ENCODE measurements at places on chromosomes 3 and 15.

DNA sequence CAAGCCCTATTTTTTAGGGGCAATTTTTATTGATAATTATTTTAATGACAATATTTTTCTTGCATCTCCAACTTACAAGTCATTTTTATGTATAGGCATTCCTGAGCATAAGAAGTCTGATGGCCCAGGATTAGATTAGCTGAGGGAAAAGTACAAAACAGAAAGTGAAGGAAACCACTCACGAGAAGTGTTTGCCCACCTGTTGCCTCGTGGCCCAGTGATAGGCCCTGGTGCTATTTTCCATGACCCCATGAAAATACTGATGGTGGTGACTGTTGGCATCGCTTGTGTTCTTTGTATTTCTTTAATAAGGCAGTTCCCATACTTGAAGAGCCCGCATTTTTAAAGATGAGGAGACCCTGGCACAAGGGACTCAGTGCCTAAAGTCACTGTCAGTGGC is 7.9 kb upstream of the LMCD1 start:
- DNase-seq: no peak

GRCh38 chr3:127760361-127760760 is 62.0 kb downstream of the MGLL start:
- no peak for DNase-seq

GRCh38 chr3:79230266-79230665 is 537.5 kb downstream of the ROBO1 start:
- DNase-seq: no peak

GRCh38 chr3:151879679-151880415 is 6.4 kb downstream of the SUCNR1 start:
- DNase-seq: no peak

DNA sequence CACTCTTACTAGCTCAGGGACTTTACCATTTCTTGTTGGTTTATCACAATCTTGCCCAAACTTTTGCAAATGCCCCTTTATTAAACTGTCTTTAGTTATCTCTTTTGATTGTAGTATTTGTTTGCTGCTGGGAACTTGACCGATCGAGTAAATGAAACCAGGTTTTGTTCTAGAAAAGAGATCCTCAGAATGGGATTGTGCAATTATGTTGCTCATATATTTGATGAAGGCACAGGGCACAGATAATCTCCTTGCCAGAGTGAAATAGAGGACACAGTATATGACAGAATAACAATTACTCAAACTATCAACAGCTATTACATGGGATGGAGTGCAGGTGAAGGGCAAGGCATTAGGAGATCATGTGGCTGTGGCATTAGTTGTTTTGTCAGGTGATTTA is 216.6 kb upstream of the RASGRP1 start:
- DNase-seq: no peak

DNA sequence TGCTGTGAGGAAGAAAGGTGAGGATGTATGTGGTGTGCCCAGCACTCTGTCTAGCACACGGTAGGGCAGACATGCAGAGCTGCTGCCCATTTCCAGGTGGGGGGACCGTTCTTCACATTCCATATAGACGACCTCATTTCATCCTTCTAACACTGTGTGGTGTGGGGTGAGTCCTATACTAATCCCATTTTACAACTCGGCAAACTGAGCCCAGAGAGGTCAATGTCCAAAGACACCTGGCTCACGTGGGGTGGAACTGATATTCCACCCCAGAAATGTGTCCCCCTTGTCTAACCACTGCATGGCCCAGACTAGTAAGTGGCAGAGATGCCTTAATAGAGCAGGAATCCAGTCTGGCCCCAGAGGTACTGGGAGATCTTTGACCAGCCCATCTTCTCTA is 119.2 kb downstream of the FBLN2 start:
- no peak for DNase-seq

- no peak for DNase-seq
Measured at GRCh38 chr3:48619541-48620524, 1.7 kb downstream of the TMEM89 start.

- no peak for DNase-seq
Measured at GRCh38 chr3:134332344-134332743, 41.9 kb downstream of the AMOTL2 start.

DNA sequence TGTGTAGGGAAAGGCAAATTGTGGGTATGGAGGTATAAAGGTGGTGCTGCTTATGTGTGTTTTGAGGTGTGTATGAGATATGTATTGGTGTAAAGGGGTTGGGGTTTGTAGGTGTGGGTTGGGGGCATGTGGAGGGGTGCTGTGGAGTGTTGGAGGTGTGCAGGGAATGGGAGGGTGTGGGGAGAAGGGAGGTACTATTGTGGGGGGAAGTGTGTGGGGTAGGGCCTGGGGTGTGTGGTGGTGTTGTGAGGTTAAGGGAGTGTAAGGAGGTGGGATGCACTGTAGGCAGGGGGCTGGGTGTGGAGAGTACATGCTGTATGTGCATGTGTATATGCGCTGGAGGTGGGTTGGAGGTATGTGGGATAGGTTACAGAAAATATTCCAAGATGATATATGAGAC is 15.7 kb downstream of the CCDC12 start:
- no peak for DNase-seq

DNA sequence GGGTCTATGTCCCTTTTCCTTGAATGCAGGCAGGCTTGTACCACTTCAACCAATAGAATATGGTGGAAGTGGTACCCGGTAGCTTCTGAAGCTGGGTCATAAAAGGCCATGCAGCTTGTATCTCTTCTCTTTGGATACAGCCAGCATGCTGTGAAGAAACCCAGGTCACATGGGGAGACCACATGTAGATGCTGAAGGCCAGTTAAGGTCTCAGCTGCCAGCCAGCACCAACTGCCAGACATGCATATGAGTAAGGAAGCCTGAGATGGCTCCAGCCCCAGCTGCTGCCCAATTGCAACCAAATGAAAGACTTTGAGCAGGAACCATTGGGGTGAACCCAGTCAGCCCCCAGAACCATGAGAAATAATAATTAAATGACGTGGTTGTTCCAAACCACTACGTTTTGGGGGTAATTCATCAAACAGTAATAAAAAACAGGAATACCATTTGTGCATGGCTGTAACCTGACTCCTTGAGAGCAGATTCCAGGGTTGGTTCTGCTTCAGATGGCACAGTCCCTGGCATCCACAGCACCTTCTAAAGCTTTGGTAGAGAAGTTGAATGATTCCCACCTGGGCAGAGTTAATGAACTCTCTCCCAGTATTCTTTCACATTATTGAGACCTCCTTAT is 3.8 kb downstream of the RBP2 start:
- no peak for DNase-seq

- DNase-seq: no peak
Measured at GRCh38 chr3:190073264-190074008, 47.3 kb downstream of the P3H2 start.

GRCh38 chr3:177337541-177338331 is 140.5 kb upstream of the TBL1XR1 start:
- peak; percentile 91 for DNase-seq

- no peak for DNase-seq
Measured at GRCh38 chr3:37736624-37737023, 125.1 kb upstream of the CTDSPL start.

DNA sequence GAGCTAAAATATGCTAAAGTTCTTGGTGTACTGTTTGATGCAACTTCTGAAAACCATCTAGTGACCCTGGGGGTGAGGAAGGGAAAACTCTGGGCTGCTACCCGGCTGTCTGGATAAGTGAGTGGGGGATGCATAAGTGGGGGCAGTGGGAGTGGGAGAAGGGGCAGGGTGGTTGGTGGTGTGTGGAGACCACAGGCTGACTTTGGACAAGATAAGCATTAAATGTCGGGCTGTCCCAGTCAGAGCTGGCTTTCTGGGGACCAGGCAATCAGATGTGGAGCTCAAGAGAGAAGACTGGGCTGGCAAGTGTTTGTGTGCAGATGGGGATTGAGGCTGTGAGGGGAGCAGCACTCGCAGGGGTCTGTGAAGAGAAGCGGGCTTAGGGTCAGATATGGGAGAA is 11.0 kb upstream of the XIRP1 start:
- no peak for DNase-seq

GRCh38 chr15:79166311-79166955 is 75.9 kb upstream of the RASGRF1 start:
- no peak for DNase-seq

- peak; percentile 23 for DNase-seq
Measured at GRCh38 chr15:98881526-98882520, 125.8 kb downstream of the PGPEP1L start.

GRCh38 chr15:45391746-45392583 is 13.6 kb upstream of the GATM start:
- no peak for DNase-seq

- DNase-seq: no peak
Measured at GRCh38 chr3:62604298-62604697, 230.9 kb upstream of the FEZF2 start.

DNA sequence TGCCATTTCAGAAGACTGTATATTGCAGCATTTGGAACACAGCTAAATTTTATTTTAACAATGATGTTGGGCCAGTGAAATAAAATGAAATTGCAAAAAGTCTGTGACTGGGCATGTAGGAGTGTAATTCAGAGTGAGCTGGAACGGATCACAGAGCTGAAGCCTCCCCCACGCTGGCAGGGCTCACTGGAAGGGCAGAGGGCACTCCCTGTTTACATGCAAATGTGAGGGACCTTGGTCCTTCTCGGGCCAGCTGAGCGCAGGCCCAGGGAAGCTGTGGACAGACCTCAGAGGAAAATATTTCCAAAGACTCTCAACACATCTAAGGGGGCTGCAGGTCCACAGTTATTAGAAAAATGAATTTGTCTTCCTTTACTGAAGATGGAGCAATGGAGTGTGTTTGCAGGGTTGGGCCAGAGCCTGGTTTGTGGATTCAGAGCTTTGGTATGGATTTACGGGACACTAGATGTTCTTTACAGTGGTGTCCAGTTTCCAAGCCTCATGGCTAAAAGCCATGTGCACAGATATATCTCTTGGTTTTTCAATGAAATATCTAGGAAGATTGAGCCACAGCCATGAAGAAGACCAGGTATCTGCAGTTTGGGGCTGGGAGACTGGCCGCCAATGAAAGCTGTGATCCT is 32.0 kb downstream of the TRPM1 start:
- DNase-seq: no peak

- DNase-seq: no peak
Measured at GRCh38 chr3:17473761-17474160, 268.7 kb downstream of the TBC1D5 start.

GRCh38 chr15:63597821-63598220 is 634 bp downstream of the FBXL22 start:
- DNase-seq: no peak

DNA sequence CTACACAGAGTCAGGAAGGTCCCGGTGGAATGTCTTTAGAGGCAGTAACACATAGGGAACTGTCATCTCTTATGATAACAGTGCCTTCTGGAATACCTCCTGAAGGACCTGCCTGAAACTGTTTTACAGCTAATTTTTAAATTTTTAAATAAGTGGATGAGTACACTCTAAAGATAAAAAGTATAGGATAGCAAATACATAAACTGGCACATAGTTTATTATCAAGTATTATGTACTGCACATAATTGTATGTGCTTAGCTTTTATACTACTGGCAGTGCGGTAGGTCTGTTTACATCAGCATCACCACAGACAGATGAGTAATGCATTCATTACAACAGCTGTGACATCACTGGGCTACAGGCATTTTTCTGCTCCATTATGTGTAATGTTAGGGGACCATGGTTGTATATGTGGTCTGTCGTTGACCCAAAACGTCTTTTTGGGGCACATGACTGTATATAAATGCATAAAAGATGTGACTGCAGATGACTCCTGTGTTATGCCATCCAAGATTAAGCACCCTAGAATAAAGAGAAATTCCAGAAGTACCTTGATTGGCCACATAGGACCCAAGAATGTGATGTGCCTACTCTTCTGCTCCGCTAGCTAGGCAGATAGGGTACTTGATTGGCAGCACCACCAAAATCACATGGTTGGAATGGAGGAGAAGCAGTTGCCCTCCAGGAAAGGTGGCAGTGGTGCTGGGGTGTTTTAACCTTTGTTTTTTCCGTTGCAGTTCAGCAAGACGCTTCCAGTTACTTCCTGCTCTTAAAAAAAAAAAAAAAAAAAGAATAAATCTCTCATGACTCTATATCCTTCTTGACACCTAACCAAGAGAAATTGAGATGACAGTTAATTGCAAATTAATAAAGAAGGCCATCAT is 3.3 kb downstream of the VPS8 start:
- peak; percentile 48 for DNase-seq

DNA sequence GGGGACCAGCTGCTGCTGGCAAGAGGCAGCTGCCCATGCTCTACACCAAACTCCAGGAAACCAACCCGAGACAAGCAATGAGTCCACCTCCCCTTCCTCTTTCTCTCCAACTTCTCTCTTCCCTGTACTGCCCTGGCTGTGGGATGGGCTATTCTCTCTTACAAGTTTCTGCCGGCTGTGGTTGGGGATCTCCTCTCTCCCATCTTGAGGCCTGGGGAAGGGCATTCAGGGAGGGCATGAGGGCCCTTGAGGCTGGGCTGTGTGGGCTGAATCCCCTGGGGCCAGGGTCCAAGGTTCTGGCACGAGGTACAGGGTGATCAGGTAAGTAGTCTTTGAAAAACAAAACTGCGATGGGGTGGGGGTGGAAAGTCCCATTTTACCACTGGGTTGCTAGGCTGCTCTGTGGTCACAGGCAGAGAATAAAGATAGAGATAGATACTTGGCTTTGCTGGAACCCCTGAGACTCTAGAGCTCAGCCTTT is 32.3 kb upstream of the CTSH start:
- no peak for DNase-seq

DNA sequence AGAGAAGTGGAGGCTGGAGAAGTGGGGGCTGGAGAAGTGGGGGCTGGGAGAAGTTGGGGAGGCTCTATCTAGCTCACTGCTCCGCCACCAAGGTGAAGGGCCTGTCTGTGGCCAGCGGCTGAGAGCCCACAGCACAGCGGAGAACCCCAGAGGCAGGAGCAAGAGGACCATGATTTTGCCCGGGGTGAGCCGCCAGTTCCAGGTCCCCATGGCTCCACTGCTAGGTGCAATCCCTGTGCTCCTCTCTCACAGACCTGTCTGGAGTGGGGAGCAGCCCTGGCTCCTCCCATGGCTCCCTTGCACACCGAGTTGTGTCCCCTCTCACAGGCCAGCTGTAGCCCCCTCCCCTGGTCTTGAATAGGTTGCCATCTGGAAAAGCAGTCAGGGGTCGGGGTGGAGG is 4.7 kb upstream of the NRROS start:
- no peak for DNase-seq

DNA sequence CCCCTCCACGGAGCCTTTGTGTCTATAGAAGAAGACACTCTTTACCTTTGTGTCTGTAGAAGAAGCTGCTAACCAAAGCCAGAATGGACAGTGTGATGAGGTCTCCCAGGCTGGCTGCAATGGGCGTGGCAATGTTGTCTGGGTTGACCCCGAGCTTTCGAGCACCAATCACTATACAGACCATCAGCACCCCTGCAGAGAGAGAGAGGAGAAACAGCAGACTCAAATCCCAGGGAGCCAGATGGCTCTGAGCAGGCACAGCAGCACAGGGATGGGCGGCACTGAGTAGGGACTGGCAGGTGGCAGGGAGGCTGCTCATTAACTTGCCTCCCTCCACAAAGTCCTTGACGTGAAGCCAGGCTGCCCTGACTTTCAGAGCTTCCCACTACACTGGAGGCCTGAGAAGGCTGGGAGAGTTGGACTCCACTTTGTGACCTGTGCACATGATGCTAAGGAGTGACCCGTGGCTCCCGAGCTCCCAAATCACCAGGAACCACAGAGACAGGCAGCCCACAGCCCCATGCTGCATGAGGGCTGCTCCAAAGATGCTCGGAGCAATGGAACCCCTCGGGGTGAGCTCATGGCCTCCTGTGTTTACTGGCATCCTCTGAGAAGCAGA is 53.9 kb downstream of the ROPN1B start:
- DNase-seq: no peak

Data from activated naive CD4-positive, alpha-beta T cell treated with anti-CD3 and anti-CD28 coated beads for 36 hours (primary cell).